ENCODE measurements at places on chromosomes 5 and 9.
A peak's percentile ranks its signal among the peaks of the same experiment; 100 is the strongest.

GRCh38 chr5:106171708-106172107 lies 1499.0 kb downstream of the EFNA5 start:
- peak; percentile 38 for DNase-seq

GRCh38 chr9:78207901-78208300 lies 28.0 kb upstream of the CEP78 start:
- DNase-seq, result no peak

DNA sequence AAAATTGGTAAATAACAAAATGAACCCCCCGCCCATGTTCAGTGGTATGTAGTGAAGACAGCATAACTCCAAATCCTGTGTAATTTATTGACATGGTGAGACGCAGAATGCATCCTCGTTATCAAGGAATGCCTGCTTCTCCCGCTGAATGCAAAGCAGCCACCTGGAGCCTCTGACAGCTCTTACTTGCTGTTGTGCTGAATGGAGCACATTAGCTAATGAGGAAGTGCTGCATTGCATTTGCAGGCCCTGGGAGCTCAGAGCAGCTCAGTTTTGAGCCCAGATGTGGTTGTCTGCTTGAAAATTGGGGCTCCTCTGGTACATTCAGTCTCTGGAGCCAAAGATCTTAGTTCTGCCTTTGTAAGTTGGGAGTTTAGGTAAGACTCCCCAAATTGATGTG lies 28.9 kb downstream of the PLAC8L1 start:
- no peak for DNase-seq

DNA sequence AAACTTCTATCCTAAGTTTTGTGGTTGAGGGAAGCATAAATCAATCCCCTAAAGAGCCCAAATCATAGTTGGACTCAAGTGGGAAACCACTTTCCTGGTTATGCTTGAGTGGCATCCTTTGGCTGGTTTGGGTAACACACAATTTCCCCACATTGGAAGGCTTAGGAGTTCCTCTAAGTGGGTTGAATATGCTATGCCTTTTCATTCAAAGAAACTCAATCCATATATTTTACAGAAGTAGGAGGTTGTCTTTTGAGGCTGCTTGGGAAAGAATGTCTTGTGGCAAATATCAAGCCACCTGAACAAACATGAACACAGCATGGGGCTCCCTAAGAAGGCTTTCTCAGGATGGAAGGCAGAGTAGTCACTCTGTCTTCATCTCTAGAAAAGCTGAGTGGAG lies 121.1 kb downstream of the SPATA31D1 start:
- no peak for DNase-seq

- DNase-seq, result no peak
These were observed 39.0 kb upstream of the ICE1 start for GRCh38 chr5:5383461-5383860.

- DNase-seq, result no peak
These were observed 175.1 kb downstream of the HCN1 start for GRCh38 chr5:45521067-45521466.

GRCh38 chr5:10653043-10653442 lies 89.2 kb downstream of the ANKRD33B start:
- DNase-seq, result no peak
